ENCODE measurements at places on chromosomes 2 and 18.

DNA sequence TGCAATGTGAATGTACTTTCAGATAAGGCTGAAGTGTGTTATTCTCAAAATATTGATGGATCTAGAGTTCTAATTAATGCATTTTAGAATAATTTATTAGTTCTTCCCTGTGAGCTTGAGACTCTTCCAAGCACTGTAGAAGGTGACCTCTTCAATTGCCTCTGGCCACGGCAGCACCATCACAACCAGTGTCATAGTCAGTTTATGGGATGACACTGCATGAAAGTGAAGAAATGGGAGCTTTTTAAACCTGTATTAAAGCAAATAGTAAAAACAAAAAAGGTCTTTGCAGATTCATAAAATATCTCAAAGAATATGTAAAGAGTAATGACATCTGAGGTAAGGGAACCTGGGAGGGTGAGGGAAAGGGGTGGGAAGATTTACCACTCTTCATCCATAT, 52.0 kb downstream of the OXER1 start:
- DNase-seq: no peak

DNA sequence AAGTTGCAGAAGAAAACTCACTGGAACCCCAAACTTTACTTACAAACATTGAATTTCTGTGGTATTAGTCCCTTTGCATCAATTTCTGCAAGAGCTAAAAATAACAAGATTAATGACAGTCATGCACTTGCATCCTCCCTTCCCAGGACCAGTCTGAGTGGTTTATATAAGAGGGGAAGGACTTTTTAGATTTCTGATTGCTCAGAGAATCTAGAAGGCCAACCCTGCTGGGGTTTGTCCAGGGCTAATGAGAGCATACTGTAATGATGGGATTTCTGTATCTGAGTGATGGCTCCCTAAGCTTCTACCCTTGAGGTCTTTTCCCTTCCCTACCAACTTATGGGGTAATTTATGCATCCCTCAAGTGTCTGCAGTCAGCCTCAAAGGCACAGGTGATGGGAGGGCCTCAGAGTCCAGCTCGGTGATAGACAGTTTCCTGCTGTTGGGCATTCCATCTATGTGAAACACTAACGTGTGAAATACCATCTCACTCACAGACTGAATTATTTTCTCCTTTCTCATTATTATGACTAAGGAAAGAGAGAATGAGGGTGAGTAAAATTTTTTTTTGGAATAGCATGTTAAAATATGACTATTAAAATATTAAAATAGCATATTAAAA, 556.3 kb downstream of the RIT2 start:
- no peak for DNase-seq

DNA sequence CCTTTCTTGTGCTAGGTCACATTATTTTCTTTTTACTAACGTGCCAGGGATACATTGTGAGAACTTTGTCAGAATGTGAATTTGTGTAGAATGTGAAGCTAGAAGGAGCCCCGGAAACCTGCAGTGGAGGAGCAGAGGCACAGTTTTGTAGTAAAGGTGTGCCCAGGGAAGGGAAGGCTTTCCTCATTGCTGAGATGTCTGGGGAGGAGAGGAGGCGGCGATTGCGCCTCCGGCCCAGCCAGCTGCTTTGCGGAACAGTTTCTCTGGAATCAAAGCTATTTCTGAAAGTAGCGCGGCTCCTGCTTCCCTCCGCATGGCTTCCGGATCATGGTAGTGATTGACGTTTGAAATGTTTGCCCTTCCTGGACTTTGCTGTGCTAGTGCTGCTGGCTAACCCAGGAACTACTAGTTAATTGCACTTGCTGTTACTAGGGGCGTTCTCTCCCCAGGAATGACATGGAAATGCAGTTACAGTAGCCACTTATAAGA, 83.1 kb upstream of the RBM44 start:
- no peak for DNase-seq

DNA sequence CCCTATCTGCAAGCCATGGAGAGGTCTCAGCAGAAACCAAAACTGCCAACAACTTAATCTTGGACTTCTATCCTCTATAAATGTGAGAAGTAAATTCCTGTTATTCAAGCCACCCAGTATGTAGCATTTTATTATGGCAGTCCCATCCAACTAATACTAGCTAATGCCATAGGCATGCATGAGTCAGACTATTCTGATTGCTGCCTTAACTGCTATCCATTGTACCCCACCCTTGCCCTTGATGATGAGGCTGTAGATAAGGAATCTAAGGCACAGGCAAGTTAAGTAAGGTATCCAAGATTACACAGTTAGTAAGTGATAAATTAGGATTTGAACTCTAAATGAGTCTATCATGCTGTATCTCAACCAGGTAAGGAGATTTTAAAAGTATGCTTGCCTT, 223.0 kb downstream of the UBE2E3 start:
- no peak for DNase-seq

GRCh38 chr18:77528872-77529271, 279.2 kb downstream of the GALR1 start:
- no peak for DNase-seq

DNA sequence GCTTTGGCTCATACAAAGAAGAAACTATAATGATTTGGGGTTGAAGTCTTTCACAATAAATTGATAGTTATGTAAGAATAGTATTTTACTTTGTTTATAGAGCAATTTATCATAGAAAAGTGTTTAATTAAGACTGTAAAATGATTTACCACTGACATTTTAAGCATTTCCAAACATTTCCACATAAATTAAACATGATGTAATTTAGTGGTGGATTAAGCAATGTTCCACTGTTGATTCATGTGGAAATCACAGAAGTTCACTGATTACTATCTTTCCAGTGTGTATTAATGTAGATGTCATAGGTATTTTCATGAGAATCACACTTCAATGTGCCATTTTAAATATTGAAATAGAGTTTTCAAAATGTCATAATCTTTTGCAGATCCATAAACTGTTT, 40.1 kb upstream of the GRB14 start:
- DNase-seq: no peak

DNA sequence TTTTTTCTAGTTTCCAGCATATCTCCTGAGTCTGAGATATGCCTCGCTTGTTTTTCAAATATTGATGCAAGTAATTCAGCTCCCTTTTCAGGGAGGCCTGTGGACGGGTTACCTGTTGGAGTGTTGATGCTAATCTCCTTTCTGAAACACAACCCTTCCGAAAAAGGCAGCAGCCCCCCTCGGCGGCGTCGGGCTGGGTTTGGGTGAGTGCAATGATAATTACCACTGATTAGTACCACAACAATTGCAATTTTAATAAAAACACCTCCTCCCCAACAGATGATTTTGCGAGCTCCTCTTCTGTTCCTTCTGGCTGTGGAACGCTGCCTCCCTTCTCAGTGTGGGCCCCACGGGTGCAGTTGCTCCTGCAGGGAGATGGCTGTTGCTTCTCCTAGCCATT, 66.3 kb downstream of the PTGR3 start:
- DNase-seq: no peak

- DNase-seq: no peak
These were observed 244.9 kb upstream of the ZSWIM2 start for GRCh38 chr2:187093771-187094412.

- DNase-seq: no peak
These were observed 51.3 kb upstream of the ZNF397 start for GRCh38 chr18:35189510-35189909.

GRCh38 chr2:64640153-64641044, 13.3 kb downstream of the SERTAD2 start:
- DNase-seq: no peak

DNA sequence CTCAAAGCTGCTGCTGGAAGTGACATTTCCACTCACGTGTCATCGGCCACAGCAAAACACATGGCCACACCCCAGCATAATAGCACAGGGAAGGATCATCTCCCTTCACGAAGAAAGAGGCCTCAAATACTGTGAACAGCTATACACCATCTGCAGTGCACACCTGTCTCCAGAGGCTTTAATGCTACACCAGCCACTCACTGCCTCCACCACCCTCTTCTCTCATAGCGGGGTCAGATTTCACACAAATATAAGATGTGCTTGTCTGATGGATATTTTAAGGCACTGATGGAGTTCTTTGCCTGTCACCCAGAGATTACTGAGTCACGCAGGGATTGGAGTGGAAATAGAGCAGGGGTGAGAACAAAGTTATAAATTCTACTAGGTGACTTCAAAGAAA, 374.0 kb downstream of the ZNF516 start:
- DNase-seq: no peak

- DNase-seq: no peak
These were observed 103.4 kb downstream of the MBD5 start for GRCh38 chr2:148124271-148124670.

DNA sequence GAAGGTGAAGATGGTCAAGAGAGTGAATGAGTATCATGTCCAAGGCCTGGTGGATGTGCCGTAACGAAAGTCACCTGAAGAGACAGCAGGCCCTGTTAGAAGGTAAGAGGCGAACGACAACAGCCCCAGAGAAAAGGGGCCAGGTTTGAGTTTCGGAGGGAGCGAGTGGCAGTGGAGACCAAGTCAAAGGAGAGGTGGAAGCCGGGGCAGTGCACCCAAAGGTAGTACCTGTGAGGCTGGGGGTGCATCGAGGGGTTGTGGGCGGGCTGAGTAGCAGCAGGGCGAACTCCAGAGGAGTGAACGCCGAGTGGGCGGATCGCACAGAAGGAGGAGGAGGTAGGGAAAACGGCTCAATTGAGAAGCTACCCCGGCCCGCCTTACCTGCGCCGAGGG, 358 bp downstream of the USP37 start:
- DNase-seq: peak; percentile 59

- DNase-seq: no peak
These were observed 9.9 kb upstream of the TMEM37 start for GRCh38 chr2:119421741-119422140.

DNA sequence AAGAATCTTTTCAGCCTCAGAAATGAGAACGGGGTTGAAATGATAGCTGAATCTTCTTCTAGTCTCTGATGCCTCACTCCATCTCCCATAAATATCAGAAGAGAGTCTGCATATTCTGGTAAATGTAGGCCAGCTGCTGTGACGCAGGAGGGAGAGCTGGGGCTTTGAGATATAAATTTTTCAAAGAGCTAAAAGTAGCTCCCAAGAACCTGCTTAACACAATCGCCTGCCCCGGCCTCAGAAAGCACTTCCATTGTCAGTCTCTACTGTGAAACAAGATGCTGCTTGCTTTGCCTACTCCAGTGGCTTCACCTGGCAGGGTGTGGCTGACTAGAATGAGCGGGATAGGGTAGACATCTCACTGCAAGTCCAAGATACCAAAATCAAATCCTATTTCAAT, 105.0 kb upstream of the CCDC150 start:
- DNase-seq: no peak

- no peak for DNase-seq
These were observed 7.3 kb downstream of the SPR start for GRCh38 chr2:72894514-72894913.

- no peak for DNase-seq
These were observed 89.0 kb upstream of the DLGAP1 start for GRCh38 chr18:4544142-4544541.

- DNase-seq: peak; percentile 36
These were observed 762 bp downstream of the INO80C start for GRCh38 chr18:35497027-35497369.

- DNase-seq: no peak
These were observed 96.8 kb downstream of the VAPA start for GRCh38 chr18:10010611-10011015.

- DNase-seq: no peak
These were observed 249.3 kb downstream of the ZNF521 start for GRCh38 chr18:25102662-25103061.

DNA sequence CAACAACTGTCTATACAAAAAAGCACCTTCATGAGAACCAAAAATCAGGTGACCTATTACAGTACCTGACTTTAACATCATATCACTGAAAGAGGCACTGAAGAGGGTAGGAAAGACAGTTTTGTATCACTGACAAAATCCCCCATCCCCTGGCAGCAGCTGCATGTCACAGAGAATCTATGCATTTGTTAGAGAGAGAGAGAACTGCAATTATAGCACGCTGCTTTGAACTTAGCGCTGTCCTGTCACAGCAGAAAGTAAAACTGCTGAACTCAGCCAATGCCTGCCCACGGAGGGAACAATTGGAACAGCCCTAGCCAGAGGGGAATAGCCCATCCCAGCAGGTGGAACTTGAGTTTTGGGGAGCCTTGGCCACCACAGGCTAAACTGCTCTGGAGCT, 75.1 kb upstream of the NOL4 start:
- no peak for DNase-seq

GRCh38 chr18:240175-240574, 27.7 kb downstream of the THOC1 start:
- no peak for DNase-seq

DNA sequence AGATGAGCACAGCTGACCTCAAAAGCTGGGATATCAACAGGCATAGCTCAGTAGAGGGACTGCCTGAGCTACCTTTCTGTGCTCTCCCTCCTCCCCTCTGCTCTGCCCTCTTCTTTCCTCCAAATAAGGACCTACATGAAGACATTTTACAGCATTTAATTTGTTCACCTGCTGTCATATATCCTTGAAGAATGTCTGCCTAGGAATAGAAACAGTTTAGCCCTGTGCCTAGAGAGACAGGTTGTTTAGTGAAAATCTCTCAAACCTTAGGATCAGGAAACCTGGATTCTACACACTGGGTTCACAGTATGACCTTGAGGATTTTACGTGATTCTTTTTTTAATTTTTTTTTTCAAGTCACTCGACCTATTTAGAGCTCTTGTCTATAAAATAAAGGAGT, 213.0 kb upstream of the SETBP1 start:
- DNase-seq: no peak

DNA sequence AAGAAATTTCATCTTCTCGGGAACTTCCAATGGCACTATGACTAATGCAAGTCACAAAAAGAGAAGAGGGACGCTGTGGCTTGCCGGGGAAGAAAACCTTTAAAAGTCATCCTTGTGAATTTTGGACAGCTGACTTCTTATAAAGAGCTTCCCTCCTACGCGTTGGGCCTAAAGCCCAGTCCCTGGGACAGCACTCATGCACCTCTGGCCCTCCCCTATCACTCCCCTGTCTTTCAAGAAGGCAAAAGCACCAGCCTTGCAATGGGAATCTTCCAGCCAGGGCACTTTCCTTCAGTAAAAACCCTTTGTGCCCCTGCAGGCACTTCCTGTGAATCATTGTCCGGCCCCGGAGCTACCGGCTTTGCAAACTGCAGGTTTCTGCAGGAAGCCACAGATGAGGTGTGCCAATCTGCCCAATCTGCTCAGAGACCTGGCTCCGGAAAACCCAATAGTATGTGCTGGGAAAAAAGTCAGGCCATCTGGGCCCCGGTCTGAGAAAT, 7.1 kb downstream of the MREG start:
- no peak for DNase-seq

- DNase-seq: peak; percentile 40
These were observed 68.4 kb upstream of the PPP1CB start for GRCh38 chr2:28683100-28683706.

- DNase-seq: no peak
These were observed 401.8 kb downstream of the KCNJ3 start for GRCh38 chr2:155100261-155100660.

GRCh38 chr18:39586741-39587140, 2021.1 kb upstream of the CELF4 start:
- DNase-seq: no peak

DNA sequence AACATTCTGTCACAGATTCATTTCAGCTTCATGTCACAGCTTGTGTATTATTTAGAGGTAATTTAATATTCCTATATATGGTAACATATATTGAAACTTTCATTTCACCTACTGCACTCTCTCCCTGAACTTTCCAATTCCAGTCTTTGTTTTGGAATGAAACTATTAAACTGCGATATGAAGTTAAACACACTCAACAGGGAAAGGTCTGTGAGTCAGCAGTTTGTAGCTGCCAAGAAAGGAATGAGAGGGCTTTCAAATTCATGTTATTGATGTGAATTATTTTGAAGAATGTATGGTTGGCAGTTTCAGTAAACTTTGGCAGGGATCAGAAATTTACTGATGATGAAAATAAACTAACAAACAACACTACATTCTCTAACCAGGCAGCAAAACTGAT, 148.3 kb downstream of the HNMT start:
- DNase-seq: no peak

Data from NCI-H1092 (cell line).